ENCODE measurements at places on chromosomes 2 and 18.
A peak's percentile ranks its signal among the peaks of the same experiment; 100 is the strongest.

- no peak for DNase-seq
These were observed 15.9 kb downstream of the ZNF638 start for GRCh38 chr2:71347517-71347916.

- DNase-seq: no peak
These were observed 32.9 kb upstream of the ITPRID2 start for GRCh38 chr2:181858600-181858999.

DNA sequence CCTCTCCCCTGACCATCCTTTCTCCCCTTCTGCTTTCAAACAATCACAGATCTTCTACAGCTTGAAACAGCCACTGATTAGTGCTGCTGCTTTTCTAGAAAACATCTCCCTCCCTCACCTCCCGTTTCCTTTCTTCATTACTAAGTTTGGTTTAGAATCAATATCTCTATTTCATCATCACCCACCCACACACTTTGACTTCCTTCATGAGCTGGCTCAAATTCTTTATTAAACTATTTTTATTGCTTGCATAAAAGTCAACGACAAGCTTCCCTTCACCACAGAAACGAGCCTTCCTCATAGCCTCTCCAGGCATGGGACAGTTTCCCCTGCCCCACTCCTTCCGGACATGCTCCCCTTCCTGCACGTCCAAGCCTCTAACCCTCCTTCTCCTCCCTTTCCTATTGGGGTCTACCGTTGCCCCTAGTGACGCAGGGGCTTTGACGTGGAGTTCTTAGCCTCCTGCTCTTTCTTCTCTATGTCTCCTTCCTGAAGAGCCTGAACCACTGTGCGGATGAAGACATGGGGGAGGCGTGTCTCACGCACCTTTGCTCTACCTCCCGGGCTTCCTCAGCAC is 172.0 kb downstream of the AFF3 start:
- DNase-seq: no peak

DNA sequence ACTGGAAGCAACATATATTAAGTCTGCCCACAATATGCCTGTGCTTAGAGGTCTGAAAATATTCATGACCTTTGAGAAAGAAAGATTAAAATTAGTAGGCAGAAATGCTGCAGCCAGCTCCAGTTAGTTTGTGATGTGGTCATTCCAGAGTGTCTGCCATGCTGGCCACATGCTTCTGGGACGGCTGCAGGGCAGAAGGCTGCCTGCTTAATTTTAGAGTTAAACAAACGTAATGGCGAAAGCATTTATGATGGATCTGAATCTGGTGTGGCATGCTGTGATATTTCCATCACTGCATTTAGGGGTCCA is 95.4 kb downstream of the FHOD3 start:
- no peak for DNase-seq

DNA sequence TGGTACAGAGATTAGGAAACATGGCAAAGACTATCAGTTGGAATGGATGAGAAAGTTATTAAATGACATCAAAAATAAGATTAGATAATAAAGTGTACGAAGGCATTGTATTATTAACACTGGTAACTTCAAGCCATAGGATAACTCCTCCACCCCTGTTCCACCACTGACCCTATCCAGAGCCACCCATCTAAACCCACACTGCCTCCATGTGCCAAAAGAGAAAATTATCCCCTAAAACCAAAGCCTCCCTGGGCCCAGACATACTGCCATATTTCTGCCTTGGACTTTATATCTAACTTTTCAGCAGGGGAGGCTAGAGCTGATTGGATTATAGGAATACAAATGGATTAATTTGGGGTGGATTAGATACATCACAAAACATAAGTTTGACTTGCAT is 443.7 kb downstream of the BCL11A start:
- DNase-seq: no peak

GRCh38 chr18:11992096-11992790 is 10.9 kb downstream of the IMPA2 start:
- no peak for DNase-seq

- DNase-seq: no peak
These were observed 46.7 kb downstream of the NDUFA10 start for GRCh38 chr2:239978411-239978810.

DNA sequence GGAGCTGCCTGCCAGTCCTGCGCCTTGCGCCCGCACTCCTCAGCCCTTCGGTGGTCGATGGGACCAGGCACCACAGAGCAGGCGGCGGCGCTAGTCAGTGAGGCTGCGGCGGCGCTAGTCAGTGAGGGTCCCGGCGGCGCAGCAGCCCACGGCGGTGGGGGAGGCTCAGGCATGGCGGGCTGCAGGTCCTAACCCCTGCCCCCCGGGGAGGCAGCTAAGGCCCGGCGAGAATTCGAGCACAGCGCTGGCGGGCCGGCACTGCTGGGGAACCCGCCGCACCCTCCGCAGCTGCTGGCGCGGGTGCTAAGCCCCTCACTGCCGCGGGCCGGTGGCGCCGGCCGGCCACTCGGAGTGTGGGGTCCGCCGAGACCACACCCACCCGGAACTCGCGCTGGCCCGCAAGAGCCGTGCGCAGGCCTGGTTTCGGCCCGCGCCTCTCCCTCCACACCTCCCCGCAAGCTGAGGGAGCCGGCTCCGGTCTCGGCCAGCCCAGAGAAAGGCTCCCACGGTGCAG is 867.4 kb downstream of the DSC3 start:
- DNase-seq: no peak

- DNase-seq: peak; percentile 3
These were observed 88.0 kb downstream of the COMMD1 start for GRCh38 chr2:61993422-61994024.

DNA sequence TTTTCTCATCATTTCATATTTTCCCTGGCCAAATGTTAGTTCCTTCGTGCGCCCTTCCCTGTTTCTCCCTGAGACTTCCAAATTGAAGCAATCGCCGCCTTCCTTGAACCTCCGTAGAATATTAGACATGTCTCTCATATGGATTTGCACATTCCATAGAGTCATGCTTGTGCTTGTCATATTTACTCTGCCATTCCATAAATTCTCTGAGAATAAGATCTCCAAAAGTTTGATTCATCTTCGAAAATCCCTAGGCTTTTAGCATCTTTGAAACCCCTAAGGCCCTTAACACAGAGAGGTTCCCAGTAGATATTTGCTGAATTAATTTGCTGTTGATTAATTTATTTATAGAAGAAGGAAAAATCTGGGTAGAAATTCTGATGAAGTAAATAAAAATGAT is 202.2 kb upstream of the PIK3C3 start:
- DNase-seq: no peak

DNA sequence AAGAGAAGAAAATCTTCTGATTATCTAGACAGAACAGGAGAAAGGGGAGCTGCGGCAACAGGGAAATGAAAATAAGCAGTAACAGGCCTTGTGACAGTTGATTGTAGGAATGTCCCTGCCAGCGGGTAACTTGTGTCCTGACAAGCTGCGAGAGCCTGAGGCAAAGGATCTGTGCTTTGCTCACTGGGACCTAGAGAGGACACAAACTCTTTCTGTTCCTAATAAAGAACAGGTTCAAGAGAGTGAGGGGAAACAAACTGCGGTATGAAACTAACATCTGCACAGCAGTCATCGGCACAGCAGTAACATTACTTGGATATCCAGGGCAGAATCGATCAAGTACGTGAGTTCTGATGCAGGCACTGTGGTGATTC is 103.7 kb upstream of the THOC1 start:
- DNase-seq: no peak

- no peak for DNase-seq
These were observed 1.2 kb downstream of the ONECUT2 start for GRCh38 chr18:57436191-57436964.

DNA sequence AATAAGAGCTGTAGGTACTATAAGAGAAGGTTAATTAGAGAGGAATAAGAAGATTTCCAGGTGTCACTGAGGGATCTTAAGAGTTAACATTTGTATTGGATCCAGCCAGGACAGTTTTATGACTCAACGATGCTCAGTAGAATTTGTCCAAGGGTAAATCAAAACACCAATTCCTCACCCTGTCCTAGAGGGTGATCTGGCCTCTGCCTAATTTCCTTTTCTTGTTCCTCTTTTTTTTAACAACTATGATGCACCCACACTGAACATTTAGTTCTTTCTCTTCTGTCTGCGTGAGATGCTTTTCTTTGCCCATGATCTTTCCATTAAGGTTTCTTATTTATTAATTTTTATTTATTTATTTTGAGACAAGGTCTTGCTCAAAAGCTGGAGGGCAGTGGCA is 92.0 kb downstream of the PMS1 start:
- DNase-seq: no peak

DNA sequence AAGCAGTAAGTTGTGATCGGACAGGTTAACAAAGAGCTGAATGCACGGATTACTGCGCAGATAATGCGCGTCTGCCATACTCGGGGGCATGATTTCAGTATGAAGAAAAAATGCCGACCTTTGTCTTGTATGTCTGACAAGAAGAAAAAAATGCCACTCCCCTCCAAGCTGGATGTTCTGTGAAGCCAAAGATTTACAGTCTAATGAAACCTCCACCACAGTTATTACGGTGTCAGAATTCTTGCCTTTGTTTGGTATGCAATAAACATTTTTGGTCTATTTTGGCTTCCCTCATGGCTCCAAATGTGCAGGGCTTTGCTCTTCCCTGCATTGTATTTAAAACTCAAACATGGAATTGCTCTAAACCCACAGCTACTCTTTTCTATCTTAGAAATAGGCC is 72.2 kb upstream of the THUMPD2 start:
- no peak for DNase-seq

- DNase-seq: no peak
These were observed 797 bp downstream of the CTIF start for GRCh38 chr18:48539406-48540250.

DNA sequence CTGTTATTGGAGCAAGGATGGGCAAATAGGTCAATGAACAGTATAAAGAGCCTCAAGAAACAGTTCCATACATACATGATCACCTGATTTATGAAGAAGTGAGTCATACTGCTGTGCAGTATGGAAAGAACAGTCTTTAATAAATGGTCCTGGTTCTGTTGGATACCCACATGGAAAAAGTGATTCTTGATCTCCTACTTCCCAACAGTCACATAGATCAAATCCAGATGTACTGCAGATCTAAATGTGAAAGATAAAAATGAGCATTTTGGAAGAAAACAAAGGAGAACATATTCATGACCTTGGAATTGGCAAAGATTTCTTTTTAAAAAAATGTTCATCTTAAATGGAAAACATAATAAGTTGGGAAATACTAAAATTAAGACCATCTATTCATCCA is 75.8 kb downstream of the CCDC148 start:
- no peak for DNase-seq

DNA sequence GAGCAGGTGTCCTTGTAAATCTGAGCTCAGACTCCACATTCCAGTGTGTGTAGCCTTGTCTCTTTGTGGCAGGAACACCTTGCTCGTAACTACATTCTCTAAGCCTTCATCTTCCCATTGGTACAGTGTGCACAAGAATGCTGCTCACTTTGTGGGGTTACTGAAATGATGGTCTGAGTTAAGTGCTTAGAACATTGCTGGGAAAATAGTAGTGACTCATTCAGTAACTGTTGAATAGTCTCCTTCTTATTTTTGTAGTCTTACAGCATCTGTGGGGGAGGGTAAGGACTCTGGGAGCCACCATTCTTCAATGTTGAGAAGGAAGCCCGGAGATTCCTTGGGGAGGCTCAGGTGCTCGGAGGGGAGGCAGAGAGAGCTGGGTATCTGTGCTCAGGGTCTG is 236.0 kb upstream of the HDAC4 start:
- DNase-seq: no peak

GRCh38 chr2:101974663-101975062 is 17.1 kb upstream of the IL1R2 start:
- no peak for DNase-seq

GRCh38 chr18:46621111-46621766 is 35.8 kb downstream of the LOXHD1 start:
- DNase-seq: no peak

DNA sequence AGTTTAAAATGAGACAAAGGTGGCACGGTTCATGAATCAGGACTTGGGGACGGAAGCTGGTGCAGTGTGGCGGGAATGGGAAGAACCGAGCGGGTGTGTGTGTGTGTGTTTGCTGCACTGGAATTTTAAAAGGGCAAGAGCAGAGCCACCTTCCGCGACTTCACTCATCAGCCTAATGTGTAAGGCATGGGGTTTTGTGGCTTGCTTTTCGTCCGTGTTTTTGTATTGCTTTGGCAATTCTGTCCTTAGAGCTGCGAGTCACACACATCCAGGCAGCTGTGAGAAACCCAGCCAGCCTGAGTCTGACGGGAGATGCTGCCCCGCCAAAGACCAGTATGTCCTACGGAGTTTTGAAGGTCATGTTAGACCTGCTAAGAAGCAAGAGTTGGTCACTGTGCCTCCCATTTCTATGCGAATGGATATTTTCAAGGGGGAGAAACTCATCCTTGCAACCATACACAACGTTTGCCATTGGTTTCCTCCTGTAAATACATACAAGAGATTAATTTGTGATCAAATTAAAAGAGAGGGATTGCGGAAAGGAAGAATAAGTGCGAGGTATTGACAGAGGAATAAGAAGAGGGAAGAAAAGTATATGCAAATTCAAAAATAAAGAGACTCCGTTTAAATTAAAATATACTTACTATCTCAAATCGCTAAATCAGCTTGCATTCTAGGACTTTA is 665 bp upstream of the CACNB4 start:
- no peak for DNase-seq

- DNase-seq: no peak
These were observed 128.6 kb downstream of the DTNA start for GRCh38 chr18:34838669-34839068.

- DNase-seq: no peak
These were observed 30.6 kb downstream of the SDC1 start for GRCh38 chr2:20194097-20195015.

DNA sequence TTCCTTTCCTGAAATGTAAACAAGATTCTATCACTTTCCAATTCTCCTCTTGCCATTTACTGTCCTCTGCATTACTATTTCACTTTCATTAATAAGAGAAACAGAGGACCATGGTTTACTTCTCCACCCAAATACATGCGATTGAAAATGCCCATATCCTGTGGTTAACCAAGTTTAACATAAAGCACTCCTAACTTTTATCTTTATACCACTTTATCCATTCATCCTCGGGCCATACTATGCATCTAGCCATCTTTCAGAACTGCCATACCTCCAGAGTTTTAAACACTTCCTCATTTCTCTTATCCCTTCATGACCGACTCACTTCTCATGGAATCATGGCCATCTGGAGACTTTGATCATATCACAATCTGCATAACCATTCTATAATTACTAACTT is 1182.3 kb downstream of the CNTNAP5 start:
- DNase-seq: no peak

GRCh38 chr2:105439141-105439540 is 40.3 kb upstream of the FHL2 start:
- no peak for DNase-seq

- peak; percentile 53 for DNase-seq
These were observed 68.3 kb upstream of the PPM1B start for GRCh38 chr2:44100351-44100750.

- no peak for DNase-seq
These were observed 135.5 kb downstream of the COMMD1 start for GRCh38 chr2:62040926-62041325.

GRCh38 chr2:157897106-157897971 is 21.2 kb upstream of the ACVR1 start:
- no peak for DNase-seq

GRCh38 chr2:127023504-127023903 is 83.5 kb downstream of the BIN1 start:
- no peak for DNase-seq
